ENCODE measurements at places on chromosomes 6 and 20.
A peak's percentile ranks its signal among the peaks of the same experiment; 100 is the strongest.

DNA sequence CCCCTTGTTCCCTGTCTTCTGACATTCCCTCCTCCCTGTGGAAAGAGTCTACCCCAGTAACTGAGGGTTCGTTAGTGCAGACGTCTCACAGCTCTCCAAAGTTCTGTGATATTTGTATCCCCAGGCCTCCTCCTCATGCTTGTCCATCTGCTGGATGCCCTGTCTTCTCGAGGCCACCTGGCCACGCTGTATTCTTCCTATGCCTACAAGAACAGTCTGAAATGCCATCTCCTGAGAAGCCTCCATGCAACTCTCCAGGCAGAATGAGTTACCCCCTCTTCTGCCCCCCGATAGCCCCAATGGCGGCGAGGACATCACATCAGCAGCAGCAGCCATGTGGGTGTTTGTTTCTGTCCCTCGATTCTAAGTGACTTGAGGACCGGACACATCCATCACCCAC is 9.3 kb downstream of the ULBP2 start:
- DNase-seq = no peak

- no peak for DNase-seq
Observed at GRCh38 chr6:1872649-1873131, 263.0 kb downstream of the FOXC1 start.

- no peak for DNase-seq
Observed at GRCh38 chr6:86192123-86192522, 549.4 kb upstream of the SYNCRIP start.

DNA sequence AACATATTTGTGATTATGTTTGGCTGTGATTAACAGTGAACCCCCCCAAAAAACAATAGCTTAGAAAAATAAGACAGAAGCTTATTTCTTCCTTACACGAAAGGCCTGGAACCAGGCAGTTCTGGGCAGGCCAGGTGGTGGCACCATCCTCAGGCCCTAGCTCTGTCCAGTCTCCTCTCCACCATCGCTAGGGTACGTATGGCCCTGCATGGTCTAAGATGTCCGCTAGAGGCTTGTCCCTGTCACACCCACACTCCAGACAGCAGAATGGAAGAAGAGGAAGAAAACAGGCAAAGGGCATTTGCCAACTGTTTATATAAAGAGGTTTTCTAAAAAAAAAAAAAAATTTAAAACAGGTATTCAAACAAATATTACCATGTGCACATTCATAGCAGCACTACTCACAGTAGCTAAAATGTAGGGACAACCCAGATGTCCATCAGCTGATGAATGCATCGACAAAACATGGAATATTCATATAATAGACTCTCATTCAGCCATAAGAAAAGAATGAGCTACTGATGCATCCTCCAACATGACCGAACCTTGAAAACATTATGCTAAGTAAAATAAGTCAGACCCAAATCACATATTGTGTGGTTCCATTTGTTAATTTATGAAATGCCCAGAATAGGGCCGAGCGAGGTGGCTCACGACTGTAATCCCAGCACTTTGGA is 6.7 kb downstream of the TGM3 start:
- DNase-seq = no peak

- DNase-seq = no peak
Observed at GRCh38 chr20:37764333-37764935, 70.6 kb downstream of the CTNNBL1 start.

DNA sequence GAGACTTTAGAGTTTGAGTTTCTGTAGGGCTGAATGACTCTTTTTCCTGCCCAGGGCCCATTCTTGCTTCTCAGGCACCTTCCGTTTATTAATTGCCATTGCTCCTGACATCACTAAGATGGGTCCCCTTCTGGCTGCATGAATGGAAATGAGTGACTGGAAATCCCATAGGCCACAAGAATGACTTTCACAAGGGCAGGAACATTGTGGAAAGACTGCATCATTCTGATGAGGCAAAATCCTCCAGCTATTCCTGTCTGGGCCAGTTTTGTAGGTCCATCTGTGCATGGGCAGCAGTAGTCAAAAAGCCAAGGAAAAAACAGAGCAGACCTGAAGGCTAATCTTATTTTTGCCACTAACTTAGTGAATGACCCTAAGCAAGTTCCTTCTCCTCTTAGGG is 19.3 kb downstream of the TMEM74B start:
- no peak for DNase-seq

GRCh38 chr20:62642666-62643520 is 590 bp downstream of the SLCO4A1 start:
- DNase-seq = no peak

- no peak for DNase-seq
Observed at GRCh38 chr20:61052776-61053442, 199.2 kb upstream of the CDH4 start.

DNA sequence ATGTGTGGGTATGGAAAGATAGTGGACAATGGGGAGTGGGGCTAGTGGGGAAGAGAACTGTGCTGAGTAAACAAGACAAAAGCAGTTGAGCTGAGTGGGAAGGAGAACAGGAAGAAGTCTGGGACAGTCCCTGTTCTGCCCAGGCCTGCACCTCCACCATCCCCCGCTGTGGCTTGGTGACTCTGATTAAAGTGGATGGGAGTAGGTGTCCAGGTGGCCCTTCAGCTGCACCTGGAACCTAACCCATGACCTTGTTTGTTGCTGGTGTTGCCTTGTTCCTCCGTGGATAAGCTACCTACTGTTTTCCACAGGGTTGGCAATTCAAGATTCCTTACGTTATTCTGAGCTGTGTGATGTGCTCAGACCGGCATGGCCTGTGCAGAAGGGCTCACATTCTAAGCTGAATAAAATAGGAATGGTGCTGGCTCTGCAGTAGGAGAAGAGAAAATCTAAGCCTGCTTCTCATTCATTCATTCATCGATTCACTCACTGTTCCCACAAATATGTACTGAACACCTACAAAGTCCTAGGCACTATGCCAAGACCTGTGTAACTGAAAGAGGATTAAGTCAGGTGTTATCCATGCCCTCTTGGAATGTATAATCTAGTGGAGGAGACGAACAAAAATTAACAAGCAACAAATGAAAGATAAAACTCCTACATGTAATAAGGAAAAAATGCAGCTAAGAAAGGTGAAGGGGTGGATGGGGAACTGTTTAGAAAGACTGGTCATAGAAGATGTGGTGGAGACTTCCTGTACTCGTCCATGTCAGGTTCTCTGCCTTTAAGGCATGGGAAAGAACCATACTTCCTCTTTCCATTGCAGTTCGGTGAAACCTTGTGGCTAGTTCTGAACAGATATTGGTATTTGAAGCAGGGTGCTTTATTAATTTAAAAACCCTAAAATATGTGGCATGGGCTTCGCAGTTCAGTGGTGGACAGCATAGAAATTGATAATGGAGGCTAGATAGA is 10.1 kb upstream of the CALHM6 start:
- peak; percentile 64 for DNase-seq

GRCh38 chr20:33252460-33252859 is 16.7 kb downstream of the BPIFA1 start:
- no peak for DNase-seq

GRCh38 chr6:110044096-110044495 is 66.0 kb downstream of the GPR6 start:
- no peak for DNase-seq

DNA sequence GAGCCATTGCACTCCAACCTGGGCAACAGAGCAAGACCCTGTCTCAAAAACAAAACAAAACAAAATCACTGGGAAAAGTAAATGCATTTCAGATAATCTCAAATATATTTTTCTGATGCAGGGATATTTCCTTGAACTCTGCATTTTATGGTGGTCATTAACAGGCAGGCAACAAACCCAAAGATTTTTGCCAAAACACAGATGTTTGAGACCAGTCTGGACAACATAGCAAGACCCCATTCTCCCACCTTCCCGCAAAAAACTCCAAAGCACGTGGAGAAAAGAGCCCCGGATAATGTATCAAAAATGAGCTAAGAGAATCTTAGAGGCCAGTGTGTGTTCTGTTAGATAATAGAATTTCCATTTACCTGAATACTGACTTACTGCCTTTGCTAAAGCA is 44.3 kb downstream of the SLC9A8 start:
- DNase-seq = no peak

DNA sequence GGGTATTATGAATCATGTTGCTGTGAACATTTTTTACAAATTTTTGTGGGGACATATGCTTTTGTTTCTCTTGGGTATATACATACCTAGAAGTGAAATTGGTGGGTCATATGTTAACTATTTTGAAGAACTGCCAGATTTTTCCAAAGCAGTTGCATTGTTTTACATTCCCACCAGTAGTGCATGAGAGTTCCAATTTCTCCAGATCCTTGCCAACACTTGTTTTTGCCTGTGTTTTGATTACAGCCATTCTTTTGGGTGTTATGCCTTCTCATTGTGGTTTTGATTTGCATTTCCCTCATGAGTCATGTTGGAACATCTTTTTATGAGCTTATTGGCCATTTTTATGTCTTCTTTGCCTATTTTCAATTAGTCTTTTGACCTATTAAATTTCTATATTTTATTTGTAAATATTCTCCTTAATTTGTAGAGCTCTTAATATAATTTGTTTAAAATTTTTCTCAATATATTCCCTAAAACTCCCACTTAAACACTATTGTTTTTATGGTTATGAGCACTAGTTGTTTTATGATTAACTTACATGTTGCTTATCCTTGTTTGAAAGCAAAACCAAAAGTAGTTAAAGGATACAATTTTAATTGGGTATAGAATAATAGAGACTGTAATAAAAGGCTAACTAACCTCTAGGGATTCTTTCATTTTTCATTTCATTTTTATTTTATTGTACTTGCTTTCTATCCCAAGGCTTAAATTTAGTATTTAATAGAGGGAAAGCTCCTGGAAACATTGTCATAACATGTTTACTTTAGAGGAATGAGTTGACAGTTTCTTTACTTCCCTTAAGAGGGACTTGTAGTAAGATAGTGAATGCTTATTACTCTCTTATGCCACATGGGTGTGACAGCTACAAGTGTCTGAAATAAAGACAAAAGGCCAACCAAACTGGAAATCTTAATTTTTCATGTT is 5.5 kb downstream of the UBR2 start:
- no peak for DNase-seq

- DNase-seq = no peak
Observed at GRCh38 chr6:45548657-45549515, 171.2 kb upstream of the SUPT3H start.

- DNase-seq = no peak
Observed at GRCh38 chr6:150549007-150549406, 50.7 kb upstream of the PLEKHG1 start.

- DNase-seq = no peak
Observed at GRCh38 chr20:4946986-4947385, 54.3 kb downstream of the SLC23A2 start.

DNA sequence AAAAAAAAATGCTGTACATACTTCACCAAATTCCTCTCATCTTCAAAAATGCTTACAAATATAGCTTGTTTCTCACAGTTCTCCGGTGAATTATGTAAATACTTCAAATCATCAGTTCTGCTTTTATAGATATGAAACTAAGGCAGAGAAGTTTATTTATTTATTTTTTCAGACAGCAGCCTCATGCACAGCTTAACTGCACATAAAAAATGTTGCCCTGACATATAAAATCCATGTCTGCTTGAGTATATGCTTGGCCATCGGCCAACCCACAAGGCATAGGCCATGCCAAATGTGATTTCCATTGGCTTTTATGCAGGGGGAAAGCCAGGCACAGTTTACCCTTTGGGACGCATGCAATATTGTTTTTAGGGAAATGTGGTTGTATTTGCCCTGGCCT is 57.3 kb upstream of the PHACTR2 start:
- DNase-seq = no peak

GRCh38 chr6:53048431-53049195 is 16.6 kb upstream of the FBXO9 start:
- no peak for DNase-seq

GRCh38 chr6:167673946-167674345 is 152.8 kb upstream of the AFDN start:
- no peak for DNase-seq

DNA sequence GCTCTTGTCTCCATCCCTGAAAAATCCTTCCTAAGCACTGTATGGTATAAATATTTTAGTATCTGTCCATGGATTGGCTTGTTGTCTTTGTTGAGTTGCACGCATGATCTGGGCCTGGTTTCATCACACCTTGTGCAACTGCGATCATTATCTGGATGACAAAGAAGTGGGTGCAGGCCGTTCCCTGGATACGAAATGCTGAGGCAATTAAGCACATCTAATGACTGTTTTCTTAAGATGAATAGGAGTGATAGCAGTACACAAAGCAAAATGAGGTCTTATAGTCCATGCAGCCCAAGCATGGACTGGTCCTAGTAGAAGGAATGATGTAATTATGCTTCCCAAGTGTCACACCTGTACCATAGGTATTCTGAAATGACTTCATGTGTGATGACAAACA is 47.8 kb downstream of the SLC35D3 start:
- DNase-seq = no peak

- no peak for DNase-seq
Observed at GRCh38 chr20:46344488-46345162, 36.3 kb upstream of the CDH22 start.

- DNase-seq = no peak
Observed at GRCh38 chr20:36144336-36144735, 10.2 kb upstream of the EPB41L1 start.

DNA sequence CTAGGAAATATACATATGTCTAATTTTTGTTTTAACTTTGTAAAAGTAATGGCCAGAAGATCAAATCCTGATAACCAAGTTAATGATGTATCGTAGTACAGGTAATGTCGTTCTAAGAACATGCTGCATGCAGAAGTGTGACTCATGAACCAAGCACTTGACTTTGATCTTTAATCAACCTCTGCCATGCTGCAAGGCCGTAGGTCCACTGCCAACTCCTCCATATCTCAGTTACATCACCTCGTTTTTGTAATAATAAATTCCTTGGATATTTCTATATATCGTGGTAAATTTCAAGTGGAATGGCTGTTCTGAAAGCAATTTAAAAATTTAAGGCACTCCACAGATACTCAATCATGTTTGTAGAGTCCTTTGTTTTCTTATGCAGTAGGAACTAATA is 771.7 kb downstream of the EPHA7 start:
- no peak for DNase-seq

- DNase-seq = no peak
Observed at GRCh38 chr6:137415127-137415833, 78.9 kb downstream of the OLIG3 start.

- DNase-seq = no peak
Observed at GRCh38 chr6:2630359-2630758, 120.4 kb downstream of the MYLK4 start.

DNA sequence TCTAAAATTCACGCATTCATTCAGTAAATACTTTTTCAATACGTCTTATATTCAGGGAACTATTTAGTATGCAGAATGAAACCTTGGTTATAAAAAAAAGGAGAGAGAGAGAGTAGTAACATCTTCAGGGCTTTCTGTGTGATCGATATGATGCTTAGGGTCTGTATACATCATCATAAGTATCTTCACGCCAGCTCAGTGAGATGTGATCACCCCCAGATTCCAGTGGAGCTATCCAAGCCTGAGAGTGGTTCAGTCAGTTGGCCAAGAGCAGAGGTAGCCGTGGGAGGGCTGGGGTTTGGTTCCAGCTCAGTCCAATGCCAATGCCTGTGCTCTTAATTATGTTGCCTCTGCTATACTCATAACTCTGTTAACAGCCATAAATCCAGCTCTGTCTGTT is 8.6 kb downstream of the CD83 start:
- no peak for DNase-seq
